GM10248 (cell line): ENCODE measurements at places on chromosomes 4 and X.

- no peak for DNase-seq
Measured at GRCh38 chrX:38841750-38842149, 40.5 kb downstream of the MID1IP1 start.

- DNase-seq = no peak
Measured at GRCh38 chr4:169795585-169795984, 37.8 kb upstream of the HPF1 start.

- no peak for DNase-seq
Measured at GRCh38 chr4:139223682-139224317, 46.8 kb upstream of the ELF2 start.

GRCh38 chr4:15158406-15159091 lies 156.3 kb downstream of the CPEB2 start:
- no peak for DNase-seq

GRCh38 chrX:130091980-130092522 lies 18.2 kb downstream of the ELF4 start:
- DNase-seq = peak; percentile 88

DNA sequence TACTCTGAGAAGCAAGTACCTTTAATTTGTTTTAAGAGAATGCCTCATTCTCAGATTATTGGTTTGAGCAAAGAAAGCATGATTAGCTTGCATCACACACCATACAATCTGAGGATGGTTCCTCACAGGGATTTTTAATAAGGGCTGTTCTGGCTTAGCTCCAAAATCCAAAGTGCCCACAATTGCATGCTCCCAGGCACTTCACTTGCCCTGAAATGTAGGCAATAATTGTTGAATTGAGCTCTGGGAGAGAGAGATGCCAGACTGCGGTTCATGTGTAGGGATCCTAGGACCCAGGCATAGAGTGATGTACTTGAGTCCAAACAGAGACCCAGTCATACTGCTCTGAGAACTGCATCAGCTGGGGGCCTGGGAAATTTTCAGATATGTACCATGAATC lies 358.4 kb upstream of the CXorf51B start:
- no peak for DNase-seq

GRCh38 chrX:107508925-107509324 lies 59.5 kb downstream of the FRMPD3 start:
- DNase-seq = no peak

- no peak for DNase-seq
Measured at GRCh38 chr4:211033-211511, 86.8 kb downstream of the ZNF718 start.

DNA sequence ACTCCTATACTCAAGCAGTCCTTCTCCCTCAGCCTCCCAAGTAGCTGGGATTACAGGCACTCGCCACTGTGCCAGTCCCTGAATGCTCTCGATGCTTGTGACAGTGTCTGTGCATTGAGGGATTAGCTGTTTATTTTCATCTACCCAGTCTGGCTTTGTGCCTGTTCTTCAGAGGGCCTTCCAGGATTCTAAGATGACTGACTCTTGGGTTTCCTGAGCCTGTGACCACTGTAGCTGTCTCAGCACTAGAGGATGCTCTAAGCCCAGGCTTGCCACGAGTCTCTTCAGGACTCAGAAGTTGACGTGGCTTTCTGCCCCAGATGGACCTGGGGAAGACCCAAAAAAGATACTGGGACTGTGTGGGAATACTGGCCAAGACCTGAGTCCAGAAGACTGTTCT lies 201.4 kb downstream of the ARHGAP10 start:
- DNase-seq = no peak

DNA sequence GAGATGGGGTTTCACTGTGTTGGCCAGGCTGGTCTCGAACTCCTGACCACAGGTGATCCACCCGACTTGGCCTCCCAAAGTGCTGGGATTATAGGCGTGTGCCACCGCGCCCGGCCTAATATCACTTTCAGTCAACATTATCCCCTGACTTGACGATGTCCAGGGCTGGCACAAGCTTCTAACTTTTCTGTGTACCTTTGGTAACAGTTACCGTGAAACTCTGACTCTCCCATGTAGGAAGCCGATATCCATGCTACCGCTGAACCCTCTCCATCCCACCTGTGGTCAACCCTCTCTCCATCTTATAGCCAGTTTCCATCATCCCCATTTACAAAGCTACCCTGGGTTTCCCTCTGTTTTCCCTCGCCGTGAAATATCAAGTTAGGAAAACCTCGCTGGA lies 77.5 kb downstream of the CRLF2 start:
- no peak for DNase-seq
